ENCODE measurements at places on chromosomes 5 and 9.

DNA sequence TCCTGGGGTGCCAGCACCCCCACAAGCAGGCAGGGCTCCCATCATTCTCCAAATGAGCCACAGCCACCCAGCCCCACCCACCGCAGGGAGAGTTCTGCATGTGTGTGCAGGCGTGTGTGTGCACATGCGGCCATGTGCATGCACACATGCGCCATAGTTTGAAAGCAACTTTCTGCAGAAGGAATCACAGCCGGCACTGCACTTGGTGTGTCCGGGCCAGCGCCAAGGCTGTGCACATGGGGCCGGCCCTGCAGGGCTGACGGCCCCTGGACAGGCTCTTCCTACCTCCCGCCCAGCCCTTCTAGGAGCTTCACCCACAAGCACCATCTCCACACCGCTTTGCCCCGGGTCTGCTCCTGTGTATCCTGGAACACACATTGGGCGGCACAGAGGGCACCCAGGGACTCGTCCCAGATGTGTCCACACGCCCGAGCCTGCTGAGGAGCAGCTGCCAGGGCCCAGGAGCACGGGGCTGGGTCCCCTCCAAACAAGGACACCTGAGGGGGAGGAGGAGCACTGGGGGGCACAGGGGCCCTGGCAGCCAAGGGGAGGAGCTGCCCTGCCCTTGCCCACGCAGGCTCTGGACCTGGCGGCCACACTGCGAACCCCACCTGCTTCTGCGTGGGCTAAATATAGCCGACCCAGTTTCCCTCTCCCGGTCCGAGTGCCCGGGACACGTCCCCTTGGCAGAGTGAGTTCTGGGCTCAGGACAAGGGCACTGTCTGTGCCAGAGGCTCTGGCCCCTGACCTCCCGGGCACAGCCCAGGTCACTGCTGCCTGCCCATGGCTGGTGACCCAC, 19.1 kb downstream of the TPPP start:
- no peak for DNase-seq

- no peak for DNase-seq
Measured at GRCh38 chr9:7139886-7140285, 382.1 kb downstream of the KDM4C start.

GRCh38 chr5:119949426-119949999, 320.2 kb downstream of the FAM170A start:
- DNase-seq = no peak

- no peak for DNase-seq
Measured at GRCh38 chr9:127953768-127954505, 16.3 kb upstream of the DPM2 start.

GRCh38 chr9:92931606-92932005, 15.7 kb upstream of the FGD3 start:
- DNase-seq = no peak

DNA sequence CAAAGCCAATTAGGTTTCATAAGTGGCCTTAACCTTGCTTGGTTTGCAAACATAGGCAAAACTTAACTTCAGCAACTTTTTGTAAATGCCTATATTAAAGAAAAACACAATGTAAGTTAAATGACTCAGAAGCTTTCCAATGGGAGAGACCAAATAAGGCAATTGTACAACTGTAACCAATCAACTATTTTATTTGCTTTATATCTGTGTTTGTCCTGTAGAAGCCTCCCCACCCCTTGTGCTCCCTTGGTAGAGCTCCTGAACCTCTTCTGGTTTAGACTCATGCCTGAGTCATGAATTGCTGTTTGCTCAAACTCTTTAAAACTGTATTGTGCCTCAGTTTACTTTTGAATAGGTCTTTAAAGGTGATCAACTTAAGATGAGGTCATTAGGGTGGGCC, 3.0 kb upstream of the C1QTNF3 start:
- DNase-seq = no peak

DNA sequence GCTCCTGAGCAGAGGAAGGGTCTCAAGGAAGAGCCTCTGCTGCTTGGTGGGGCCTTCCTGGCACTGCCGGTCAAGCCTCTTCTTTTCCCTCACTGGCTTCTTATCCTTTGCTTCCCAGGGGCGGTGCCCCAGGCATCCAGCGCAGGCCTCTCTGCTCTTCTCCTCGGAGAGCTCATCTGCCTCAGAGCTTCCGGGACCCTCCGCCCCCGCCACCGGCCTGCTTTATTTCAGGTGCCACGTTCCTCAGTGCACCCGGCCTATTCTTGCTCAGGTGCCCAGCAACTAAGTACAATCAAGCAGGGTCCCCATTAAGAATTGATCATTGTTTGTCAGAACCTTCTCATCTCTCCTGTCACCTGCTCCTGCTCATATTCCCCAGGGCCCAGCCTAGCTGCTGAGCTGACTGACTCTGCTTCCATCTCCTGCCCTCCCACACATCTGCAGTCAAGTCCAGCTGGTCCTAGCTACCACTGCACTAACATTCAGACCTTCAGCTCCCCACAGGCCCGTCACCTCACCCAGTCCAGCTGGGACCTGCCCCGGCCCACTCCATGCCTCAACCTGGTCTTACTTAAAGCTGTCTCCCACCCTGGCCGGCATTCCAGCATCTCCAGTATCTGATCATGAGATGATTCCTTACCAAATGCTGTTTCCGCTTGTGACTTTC, 114.3 kb upstream of the BOD1 start:
- no peak for DNase-seq

DNA sequence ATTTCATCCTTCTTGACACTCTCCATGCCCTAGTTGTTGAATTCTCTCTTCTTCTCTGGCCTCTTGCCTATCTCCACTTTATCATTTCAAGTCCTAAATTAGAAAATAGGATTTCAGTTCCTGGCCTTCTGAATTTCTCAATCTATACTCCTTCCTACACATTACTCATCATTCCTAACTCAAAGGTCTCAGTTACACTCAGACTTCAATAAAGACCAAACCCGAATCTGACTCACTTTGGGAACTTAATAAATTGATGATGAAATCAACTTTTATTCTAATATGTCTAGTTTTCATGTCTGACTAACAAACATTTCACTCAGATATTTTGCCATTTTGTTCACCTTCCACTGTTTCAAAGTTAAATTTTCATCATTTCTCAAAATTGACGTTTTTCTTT, 113.6 kb upstream of the TSLP start:
- DNase-seq = no peak

GRCh38 chr5:178797546-178798440, 62.0 kb upstream of the ZNF354B start:
- DNase-seq = no peak

- no peak for DNase-seq
Measured at GRCh38 chr9:132241840-132242620, 80.2 kb downstream of the NTNG2 start.

DNA sequence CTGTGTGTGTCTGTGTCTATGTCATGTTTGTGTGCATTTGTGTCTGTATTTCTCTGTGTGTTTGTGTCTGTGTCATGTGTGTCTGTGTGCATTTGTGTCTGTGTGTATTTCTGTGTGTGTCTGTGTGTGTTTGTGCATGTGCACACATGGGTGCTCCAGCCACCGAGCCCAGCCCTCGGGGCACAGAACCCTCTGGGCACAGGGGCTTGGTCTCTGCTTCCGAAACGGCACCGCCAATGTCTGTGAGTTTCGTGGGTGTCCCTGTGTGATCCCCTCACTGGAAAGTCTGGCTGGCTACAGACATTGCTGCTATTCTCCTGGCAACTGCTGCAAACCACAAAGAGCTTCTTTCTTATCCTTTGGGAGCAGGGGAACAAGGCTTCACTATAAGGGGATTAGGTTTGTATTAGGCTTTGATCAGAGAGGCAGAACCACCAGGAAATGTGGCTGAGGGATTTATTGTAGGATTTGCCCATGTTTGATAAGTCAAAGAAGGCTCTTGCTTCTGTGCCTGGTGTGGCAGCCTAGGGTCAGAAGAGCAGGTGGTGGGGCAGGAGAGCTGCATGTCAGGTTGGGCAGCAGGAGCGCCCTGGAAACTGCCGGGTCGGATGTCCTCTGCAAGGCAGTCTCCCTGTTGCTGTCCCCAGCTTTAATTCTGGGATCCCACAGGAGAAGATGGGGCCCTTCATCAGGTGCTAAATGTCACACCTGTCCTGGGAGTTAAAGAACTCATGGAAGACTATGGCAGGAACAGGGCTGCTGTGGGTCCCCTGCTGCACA, 39.6 kb upstream of the FCN1 start:
- no peak for DNase-seq

All from stimulated activated CD4-positive, alpha-beta T cell treated with anti-CD3 and anti-CD28 coated beads, TNF-alpha, amount 100 ng/mL, for 1 hour (primary cell).